ENCODE measurements at places on chromosomes 3 and 15.

DNA sequence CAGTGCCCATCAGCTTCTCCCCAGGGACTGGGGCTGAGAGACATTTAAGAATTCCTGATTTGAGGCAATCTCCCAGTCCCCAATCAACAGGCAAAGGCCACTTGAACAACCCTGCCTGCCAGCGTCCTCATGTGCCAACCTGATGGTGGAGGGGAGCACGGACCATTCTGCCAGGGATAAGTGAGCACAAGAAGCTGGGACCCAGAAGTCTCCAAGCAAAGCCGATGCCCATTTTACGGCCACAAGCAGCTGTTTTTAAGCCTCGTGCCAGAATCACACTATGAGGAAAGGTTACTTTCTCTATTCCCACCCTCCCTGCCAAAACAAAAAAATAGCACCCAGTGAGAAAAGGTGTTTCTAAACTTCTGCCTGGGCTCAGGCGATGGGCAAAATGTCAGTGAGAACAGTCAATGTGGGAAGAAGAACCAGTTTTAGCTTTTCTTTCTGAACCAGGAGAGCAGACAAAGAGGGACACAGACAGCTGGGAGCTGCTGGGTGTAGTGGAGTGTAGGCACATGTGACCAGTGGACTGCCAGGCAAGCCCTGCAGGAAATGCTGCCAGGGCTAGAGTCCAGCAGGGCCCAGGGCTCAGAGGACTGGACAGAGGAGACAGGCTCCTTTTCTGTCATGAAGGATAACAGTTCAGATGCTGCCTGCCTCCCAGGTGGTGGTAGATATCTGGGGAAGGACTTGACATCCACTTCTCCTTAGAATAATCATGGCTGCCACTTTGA is 57.7 kb downstream of the ATP2B2 start:
- no peak for DNase-seq

DNA sequence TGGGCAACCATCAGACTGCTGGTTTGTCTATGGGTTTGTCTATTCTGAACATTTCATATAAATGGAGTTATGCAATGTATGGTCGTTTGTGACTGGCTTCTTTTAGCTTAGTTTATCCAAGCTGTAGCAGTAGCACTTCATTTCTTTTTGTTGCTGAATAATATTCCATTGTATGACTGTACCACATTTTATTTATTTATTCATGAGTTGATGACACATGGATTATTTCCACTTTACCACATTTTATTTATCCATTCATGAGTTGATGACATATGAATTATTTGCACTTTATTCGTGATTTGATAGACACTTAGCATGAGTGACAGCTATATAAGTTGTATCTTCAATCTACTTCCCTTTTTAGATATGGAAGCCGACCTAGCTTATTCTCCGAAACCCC is 70.0 kb downstream of the IQGAP1 start:
- no peak for DNase-seq

DNA sequence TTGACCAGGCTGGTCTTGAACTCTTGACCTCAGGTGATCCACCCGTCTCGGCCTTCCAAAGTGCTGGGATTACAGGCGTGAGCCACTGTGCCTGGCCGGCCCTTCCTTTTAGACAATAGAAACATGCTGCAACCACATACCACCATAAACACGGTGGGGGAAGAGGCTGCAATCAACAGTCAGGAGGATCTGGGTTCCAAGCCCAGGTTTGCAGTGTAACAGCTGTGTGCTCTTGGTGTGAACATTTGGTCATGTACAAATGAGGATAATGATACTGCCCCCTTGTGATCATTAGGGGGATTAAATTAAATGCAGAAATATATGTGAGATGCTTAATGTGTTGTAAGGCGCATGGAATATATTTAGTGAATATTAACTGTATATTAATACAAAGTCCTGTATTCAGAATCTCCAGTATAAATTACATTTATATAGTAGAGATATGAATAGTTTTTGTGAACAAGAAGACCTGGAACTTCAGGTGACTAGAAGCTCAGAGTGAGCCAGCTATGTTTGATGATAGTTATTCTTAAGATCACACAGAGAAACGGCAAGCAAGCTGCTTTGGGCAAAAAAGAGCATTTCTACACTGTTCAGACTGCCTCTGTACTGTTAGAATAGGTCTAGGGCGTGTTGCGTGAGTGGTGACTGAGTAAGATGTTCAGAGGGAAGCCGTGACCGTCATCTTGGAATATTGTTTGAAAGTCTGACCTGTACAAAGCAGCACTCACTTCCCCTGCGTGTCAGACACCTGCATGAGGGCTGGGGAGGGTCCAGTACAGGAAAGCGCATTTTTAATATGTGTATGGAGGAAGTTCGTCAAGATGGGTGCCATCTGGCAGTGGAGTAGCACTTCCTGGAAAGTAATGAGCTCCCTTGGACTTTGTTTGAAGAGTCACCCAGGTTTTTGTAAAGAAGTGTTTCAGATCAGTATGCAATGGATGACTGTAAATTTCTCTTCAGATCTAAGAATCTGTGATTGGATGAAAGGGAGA is 125.8 kb downstream of the PGPEP1L start:
- DNase-seq: no peak

- no peak for DNase-seq
Measured at GRCh38 chr15:101014921-101015841, 96.0 kb downstream of the LRRK1 start.

- no peak for DNase-seq
Measured at GRCh38 chr3:153349108-153349499, 187.1 kb downstream of the RAP2B start.

DNA sequence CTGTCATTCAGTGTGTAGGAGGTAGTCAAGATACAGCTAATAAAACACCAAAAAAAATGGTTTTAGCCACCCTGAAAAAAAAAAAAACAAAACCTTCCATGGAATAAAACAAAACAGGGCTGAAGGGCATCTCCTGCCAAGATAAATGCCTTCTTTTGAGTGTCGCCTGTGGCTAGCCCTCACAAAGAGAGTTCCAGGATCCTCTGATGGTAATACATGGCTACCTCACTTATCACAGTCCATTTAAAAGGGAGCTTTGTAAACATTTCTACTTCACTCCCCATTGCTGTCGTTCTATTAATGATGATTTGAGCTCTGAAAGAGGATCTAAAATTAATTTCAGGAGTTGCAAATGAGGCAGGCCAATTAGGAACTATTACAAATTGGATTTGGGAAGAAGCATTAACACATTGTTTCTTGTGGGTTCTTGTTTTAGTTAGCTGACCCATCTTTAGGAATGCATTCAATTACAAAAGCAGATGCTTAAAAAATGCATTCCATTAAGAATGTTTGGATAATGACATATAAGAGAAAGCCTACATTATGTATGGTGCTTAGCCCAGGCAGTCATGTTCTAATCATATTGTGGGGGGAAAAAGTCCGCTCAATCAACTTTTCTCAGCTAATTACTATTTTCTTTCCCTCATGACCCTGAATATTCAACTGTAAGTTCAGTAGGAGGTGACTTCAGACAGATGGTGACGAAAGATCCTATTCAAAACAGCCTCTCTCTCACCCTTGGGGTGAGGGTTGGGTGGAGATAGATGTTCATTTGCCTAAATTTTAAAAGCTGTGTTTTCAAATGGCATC is 255.1 kb upstream of the WNT5A start:
- no peak for DNase-seq

DNA sequence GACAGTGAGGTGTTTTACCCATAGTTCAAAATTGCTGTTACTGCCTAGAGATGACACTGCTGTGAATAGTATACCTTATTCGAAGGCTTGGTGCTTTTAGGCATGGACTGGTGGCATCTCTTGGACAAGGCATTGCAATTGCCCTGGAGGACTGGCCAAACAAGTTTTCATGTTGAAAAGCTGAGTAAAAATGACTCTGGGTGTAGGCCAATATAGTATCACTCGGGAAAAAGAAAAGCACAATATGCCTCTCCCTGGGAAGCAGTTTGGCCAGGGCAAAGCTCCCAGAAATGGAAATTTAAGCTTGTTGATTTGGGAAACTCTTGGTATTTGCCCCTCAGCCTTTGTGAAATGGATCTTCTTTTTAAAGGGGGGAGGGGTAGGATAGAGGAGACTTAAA is 54.8 kb downstream of the ZNF609 start:
- DNase-seq: no peak

- DNase-seq: no peak
Measured at GRCh38 chr15:80502782-80503181, 98.6 kb downstream of the ARNT2 start.

DNA sequence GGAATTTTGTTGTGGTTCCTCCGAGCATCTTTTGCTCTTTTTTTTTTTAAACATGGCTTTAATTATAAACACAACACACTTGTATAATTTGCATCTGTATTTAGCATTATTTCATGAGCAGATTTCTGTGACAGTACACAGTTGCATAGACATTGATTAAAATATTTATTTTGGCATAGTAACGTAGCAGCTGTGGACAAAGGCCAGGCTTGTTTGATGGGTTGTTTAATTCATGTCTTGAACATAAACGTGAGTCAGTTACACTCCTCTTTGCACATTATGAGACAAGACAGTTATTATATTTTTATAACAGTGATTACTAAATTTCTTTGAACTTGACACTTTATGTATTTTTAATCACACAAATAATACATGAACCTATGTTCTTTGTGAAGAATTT is 182.5 kb downstream of the CACNA2D3 start:
- no peak for DNase-seq

- peak; percentile 20 for DNase-seq
Measured at GRCh38 chr3:194738254-194739093, 52.8 kb downstream of the FAM43A start.

DNA sequence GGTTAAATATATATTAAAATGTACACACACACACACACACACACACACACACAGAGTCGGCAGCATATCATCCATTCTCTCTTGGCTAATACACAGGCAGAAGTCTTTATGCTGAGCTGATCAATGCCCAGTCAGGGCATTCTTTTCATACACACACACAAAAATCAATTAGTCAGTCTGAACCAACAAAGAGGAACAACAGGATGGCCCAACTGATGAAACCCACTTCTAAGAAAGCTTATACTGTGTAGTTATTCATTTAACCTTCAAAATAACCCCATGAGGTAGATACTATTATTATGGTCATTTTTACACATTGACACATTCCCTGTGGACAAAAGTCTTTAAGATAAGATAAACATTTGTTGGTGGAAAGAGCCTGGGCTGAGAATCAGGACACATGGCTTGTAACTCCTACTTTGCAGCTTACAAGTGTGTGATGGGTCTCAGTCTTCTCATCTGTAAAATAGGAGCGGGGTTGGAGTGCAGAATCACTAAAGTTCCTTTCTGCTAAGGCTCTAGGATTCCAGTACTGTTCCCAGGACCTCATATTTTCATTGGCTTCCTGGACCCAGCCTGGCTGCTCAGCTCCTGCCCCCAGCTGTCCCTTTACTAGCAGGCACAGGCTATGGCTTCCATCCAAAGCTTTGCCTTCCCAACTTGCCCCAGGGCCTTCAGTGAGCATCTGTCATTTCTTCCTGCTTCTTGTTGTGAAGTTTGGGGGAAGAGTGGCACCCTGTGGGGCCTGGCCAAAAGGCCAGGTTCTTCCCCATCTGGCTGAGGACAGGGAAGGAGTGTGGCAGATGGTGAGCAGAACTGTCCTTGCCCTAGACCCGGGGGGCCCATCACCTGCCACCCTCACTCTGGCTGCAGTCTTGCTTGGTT is 27.2 kb upstream of the GLCE start:
- no peak for DNase-seq

DNA sequence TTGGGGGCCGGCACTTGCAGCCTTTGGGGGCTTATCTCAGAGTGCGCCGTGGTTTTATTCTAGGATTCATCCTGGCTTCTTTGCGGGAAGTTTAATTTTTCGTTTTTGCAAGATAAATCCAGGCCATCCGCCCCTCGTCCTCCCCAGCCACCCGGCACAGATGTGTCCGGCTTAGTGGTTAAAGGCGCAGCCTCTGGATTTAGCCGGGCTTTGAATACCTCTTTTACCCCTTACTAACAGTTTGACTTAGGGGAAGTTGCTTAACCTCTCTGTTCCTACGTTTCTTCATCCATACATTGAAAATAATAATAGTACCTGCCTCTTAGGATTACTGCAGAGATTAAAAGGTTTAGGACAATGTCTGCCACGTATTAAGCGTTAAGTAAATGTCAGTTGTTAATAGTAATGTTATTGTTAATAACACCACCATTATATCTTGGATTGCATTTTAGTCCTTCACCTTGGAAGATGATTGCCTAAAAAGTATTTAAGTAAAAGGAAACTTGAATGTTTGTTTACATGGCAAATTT is 714 bp downstream of the ECT2 start:
- no peak for DNase-seq

DNA sequence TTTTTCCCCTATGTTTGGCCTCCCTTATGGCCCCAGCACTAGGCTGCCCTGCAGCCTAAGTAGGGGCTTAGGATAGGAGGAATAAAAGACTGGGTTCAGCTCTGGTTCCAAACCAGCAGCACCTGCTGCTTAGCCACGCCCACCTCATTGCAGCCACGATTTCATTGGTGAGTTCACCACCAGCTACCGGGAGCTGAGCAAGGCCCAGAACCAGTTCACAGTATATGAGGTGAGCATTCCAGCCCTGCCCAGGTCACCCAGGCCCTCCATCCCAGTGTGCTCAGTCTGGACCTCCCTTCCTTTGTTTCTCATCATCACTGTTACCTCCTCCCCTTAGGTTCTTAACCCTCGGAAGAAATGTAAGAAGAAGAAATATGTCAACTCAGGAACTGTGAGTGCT is 11.5 kb downstream of the CPNE9 start:
- no peak for DNase-seq

DNA sequence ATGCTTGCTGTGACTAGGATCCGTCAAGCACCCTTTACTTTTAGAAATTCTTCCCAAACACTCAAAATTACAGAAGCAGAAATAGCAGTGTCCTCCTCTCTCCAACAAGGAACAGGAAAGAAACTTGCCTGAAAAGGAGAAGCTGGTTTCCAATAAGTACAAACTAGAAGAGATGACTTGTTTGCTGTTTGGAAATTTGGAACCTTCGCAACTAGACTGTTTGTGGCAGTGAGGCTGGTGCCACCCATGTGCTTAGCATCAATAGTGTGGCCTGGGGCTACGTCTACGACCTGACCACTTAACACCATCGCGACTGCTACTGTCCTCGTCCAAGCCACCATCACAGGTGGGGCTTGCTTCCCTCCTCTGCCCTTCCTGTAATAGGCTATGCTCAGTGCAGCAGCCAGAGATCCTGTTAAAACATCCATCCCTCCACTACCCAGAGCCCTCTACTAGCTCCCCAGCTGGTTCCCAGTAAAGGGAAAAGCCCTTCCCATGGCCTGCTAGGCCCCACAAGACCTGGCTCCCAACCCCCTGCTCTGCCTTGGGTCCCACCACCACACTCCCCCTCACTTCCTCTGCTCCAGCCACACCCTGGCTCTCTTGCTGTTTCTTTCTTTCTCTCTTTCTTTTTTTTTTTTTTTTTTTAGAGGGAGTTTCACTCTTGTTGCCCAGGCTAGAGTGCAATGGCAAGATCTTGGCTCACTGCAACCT is 52.6 kb upstream of the CCR2 start:
- DNase-seq: no peak

DNA sequence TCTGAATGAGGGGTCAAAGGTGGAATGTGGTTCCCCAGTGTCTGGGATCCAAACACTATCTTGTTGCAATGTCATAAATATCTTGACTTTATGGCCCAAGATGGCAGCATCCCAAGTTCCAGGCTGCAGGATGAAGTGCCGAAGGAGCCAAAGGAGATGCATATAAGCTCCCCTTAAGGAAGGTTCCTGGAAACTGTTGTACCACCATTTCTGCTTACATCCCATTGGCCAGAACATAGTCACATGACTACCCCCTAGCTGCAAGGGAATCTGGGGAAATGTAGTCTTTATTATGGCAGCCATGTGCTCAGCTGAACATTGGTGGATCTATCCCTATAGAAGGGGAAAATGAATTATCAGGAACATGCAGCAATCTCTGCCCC is 54.3 kb downstream of the BDH1 start:
- no peak for DNase-seq

Data from retinal pigment epithelial cell (primary cell).